ENCODE measurements at places on chromosomes 5 and 9.

DNA sequence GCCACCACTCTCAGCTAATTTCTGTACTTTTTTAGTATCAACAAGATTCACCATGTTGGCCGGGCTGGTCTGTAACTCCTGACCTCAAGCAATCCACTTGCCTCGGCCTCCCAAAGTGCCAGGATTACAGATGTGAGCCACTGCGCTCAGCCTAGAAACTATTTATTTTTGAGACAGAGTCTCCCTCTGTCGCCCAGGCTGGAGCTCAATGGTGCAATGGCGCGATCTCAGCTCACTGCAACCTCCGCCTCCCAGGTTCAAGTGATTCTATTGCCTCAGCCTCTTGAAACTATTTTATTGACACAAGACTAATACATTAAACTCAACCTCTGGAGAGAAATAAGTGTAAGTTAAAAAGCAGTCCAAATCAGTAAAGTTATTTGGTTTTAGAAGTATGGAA, 34.0 kb downstream of the IL6ST start:
- DNase-seq, result no peak

- no peak for DNase-seq
Observed at GRCh38 chr5:116747881-116748280, 173.3 kb upstream of the SEMA6A start.

GRCh38 chr5:132768485-132768868, 8.6 kb downstream of the SEPTIN8 start:
- no peak for DNase-seq

DNA sequence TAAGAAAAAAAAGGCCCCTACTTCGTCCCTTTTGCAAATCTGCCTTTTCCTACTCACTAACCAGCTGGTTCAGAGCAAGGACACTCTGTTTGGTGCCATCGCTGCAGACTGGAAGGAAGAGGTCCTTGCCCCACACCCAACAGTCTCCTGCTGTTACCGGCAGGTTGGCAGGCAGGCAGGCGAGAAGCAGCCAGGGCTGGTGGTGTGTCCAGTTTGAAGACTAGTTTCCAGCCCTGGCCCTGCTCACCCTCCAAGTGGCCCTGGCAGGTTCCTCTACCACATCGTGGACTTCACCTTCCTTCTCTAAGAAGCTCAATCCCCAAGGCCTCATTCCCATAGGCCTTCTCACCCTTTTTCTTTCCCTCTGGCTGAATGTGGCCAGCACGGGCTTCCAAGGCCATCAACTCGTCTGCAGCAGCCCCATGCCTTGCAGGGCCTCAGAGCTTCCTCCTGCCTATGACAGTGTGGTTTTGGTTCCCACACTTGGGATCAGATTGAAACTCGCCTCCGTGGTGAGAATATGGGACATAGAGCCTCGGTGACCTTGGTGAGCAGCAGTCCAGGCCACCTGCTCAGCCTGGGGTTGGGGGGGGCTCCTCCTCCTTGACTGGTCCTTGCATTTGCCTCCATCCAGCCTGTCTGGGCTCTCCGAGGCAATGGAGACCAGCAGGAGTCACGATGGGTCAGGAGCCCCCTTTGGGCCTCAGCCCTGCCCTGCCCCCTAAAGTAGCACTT, 22.9 kb downstream of the TGFBI start:
- no peak for DNase-seq

DNA sequence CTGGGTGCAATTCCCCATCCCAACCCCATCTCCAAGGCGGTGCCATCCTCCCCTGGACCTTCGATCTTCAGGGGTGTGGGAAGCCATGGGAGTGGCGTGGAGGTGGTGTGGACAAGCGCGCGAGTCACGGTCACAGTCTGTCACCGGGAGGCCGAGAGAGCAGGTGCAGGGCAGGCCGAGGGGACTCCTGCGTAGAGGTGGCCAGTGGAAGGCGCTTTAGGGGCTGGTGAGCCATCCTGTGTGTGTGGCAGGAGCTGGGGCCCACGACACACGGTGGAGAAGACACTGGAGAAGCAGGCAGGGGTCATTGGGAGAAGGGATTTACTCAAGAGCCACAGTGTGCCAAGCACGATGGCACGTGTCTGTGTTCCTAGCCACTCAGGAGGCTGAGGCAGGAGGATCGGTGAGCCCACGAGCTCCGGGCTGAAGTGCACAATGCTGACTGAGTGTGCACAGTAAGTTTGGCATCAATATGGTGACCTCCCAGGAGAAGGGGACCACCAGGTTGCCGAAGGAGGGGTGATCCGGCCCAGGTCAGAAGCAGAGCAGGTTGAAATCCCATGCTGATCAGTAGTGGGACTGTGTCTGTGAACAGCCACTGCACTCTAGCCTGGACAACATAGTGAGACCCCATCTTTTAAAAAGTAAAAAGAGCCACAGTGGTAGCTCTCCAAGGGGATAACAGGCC, 145.1 kb upstream of the PHYKPL start:
- no peak for DNase-seq

- DNase-seq, result no peak
Observed at GRCh38 chr5:108174286-108174685, 207.6 kb downstream of the FBXL17 start.

GRCh38 chr9:111798786-111799185, 4.0 kb upstream of the SHOC1 start:
- DNase-seq, result no peak

DNA sequence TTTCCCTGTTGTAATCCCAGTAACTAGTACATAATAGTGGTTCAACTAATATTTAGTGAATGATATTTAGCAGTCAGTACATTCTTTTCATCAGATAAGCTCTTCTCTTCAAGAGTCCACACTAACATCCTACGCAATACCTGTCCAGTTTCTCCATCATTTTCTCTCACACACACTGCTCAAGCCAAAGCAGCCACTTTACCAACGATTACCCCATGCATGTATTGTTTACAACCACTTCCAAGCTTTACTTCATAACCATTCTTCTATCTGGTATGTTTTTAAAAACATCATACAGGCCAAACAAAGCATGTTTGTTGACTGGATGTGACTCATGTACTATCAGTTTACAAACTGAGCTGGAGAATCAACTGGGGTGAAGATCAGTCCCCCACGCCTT, 7.3 kb downstream of the UBTD2 start:
- DNase-seq, result no peak

DNA sequence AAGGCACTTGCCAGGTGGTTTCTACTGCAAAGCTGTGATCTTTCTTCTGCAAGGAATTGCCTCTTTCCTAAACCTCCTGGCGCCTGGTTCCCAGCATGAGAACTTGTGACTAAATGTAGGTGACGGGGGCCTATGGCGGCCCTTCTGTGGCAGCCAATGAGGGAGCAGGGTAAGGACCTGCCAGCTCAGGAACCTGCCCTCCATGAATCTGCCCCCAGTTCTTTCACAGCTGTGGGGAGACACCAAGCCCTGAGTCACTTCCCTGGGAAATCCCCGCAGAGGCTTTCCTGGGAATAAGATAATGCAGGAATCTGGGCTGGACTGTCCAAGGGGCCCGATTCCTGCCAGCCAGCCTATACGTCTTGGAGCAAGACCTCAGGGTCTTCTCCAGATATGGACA, 56.7 kb upstream of the CTNNA1 start:
- DNase-seq, result no peak

DNA sequence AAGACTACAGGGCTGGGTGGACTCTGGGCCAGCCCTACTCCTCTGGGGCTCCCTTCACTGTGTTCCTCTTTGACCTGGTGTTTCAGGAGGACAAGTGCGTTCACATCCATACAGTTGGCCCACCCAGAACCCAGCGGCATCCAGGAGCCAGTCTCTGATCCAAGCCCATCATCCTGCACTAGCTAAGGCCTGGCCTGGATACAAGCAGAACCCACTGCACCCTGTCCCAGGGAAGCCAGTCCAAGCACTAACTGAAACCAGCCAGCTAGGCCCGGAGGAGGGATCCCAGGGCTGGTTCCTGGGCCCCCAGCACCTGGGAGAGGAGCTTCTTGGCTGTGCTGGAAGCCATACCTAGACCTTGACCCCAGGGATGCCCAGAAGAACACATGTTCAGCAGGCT, 4.1 kb upstream of the GBGT1 start:
- DNase-seq, result no peak

DNA sequence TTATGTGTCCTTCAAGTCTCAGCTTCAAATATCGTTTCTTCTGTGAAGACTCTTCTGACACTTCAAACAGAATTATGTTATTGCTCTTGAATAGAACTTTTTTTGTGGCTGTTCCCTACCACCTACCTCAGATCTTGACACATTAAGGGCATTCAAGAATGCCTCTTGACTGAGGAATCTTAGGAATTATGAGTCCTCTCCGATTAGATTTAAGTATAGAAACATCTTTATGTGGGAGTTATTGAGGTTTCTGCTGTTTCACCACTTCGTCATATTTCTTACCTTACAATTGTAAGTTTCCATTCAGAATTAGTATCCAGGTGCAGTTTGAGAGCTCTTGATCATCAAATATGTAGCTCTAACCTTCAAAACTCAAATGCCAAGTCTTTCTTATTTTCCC, 324.2 kb upstream of the NUDT12 start:
- DNase-seq, result no peak

DNA sequence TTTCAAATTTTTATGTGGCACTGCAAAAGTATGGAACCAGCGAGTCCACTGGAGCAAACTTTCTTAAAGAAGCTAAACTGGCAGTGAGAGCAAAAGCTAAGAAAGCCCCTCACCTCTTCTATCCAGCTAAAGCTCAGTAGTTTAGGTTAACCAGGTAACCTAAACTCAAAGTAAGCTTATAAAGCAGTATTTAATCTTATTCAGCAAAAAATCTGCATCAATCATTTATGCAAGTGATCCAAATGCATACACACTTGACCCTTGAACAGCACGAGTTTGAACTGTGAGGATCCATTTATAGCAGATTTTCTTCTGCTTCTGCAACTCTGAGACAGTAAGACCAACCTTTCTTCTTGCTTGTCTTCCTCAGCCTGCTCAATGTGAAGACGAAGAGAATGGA, 363.8 kb upstream of the CDH18 start:
- DNase-seq, result no peak

GRCh38 chr5:35047785-35048404, at the start of gene AGXT2:
TSS of gene AGXT2 (minus strand) at chr5:35047949. CDS start at chr5:35047892, 57 bp downstream.
- no peak for DNase-seq

GRCh38 chr5:141797425-141797824, 80.8 kb downstream of the PCDH1 start:
- DNase-seq, result no peak

GRCh38 chr9:130140706-130141105, 31.5 kb upstream of the NCS1 start:
- DNase-seq, result no peak

DNA sequence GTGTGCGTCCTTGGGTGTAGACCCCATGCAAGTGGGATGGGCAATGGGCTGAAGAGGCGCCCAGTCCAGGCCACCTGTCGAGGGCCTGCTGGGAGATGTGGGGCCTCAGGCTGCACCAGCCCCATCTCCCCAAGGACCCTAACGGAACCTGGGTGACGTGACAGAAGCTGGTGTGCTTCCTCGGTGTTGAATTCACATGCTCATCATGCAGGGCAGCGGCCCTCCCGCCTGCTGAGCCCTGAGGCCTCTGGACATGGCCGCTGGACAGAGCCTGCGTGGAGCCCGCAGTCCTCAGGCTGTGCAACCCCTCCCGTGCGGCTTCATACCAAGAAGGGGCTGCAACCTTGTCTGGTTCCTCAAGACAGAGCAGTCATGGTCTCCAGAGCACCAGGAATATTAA, 26.8 kb downstream of the TERT start:
- DNase-seq, result no peak

DNA sequence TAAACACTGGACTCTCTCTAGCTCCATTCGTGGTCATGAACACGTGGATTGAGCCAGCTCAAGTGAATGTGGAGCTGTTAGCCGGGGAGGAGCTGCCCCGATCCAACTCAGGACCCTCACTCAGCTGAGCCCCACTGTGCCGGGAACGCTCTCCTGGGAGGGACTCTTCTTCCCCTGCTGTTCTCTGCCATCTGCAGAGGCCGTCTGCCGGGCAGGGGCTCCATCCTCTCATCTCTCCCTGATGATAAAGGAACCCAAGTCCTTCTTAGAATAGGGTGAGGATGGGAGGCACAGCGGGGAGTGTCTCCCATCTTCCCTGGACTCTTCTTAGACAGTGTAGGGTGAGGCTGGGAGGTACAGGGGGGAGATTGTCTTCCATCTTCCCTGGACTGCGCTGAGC, 120.5 kb upstream of the IRX4 start:
- no peak for DNase-seq

- no peak for DNase-seq
Observed at GRCh38 chr5:79699763-79700400, 10.2 kb downstream of the CMYA5 start.

- peak; percentile 86 for DNase-seq
Observed at GRCh38 chr9:130689937-130690700, 3.5 kb upstream of the EXOSC2 start.

DNA sequence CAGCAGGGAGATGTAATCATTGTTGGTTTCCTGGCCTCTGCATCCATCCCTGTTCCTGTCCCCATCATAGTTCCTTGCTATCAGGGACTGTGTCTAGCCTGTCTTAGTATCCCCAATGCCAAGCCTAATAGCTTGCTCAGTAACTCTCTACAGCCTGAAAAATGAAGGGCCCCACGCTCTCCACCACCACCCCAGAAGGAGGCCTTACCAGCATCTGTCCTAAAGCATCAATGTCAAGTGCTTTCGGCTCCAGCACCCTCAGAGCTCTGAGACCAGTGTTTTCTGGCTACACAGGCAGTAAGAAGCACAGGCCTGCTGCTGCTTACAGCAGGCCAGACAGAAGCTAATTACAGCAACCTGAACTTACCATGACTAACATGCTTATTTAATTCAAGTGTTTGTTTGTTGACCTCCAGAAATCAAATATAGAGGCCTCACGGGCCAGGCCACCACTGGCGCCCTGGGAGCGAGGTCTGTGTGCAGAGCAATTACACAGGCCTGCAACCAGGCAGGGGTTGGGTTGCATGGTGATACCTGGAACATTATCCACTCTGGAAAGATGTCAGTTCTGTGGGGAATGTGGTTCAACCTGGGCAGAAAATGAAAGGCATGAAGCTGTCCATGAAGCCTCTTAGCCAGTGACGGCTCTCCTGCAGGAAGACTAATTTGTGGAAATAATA, 124.3 kb downstream of the SLC1A3 start:
- no peak for DNase-seq

DNA sequence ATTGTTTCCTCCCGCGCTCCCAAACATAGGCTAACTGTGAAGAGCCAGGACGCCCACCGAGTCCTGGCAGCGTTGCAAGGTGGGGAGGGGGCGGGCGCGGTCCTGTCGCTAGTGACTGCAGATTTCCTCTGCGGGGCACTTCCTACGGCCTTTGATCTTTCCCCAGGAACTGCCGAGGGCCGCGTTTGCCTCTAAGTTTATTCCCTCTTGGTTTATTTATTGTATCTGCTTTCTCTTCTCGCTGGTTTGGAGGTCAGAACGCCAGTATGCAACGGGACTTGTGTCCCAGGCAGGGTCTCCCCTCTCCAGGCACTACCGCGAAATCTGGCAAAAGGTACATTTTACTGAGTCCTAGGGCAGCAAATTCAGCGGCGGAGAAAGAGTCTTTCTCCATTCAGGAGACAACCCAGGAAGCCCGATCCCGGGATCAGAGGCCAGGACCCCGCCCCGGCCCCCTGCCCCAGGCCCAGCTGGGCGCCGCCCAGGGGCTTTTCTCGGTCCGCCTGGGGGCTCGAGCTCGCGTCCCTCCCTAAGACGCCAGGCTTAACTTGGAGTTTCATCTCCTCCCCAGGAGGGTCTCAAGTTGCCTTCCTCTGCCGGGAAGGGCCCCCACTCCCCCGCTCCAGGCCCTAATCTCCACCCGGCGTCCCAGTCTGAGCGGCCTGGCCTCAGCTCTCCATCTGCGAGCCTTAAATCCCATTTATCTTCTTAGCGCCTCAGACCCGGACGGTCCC, 884 bp upstream of the EGFLAM start:
- DNase-seq, result no peak
